Mesenteric fat pad (tissue), 1 donor: ENCODE measurements at places on chromosomes 11 and 22. TPM values are rescaled to one million over a fixed set of nuclear protein-coding genes. Genes with fewer than 3 reads are reported as not detected.

GRCh38 chr11:121441521-121441920, 10.6 kb upstream of the SORL1 start:
- DNase-seq: no peak

DNA sequence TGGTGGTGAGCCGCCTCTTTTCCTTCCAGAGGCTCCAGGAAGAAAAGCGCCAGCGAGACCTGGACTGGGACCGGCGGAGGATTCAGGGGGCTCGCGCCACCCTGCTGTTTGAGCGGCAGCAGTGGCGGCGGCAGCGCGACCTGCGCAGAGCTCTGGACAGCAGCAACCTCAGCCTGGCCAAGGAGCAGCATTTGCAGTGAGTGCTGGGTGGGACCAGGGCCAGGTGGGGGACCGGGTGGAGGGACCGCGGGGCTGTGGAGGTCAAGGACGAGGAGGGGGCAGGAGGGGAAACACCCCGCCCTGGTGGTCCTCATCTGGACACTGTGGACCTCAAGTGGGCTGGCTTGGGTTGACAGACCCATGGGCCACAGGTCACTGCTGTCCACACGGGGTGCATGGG, 17.4 kb downstream of the RIBC2 start:
- no peak for DNase-seq

MPZL3 gene
- total RNA-seq: 1.7 TPM

DNA sequence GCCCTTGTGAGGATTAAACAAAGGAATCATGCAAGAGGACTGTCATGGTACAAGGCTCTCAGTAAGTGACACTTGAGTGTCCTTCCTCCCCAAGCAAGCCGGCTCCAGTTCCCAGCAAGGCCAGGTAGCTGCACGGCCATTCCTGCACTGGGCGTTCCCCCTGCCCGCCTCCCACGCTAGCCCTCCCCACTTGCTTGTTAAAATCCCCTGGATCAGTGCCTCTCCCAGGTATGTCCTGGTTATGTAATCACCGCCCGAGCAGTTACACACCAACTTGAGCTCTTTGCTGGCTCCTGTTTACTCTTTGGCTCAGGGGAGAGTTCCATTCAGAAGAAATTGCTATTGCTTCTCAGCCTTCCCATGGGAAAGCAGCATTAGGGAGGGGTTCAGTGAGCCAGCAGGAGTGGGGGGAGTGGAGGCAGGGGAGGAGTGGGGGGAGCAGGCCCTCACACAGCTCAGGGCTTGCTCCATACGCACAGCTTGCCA, 19.4 kb upstream of the MYEOV start:
- DNase-seq: no peak

DNA sequence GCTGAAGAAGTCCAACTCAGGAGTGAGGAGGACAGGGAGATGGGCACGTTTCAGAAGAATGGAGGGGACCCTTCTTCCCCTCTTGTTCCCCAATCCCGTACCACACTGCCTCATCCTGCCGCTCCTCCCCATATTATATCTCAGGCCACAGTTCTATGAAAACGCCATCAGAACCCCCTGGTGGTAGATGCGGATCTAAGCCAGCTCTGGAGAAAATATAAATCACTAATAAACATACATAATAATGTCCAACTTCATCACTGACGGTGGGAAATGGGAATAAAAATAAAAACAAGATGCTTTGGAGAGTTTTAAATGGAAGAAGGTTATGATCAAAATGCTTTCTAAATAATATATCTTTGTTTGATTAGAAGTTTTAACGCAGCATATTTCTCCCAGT, 400.3 kb downstream of the CADM1 start:
- no peak for DNase-seq
